ENCODE measurements at places on chromosomes 5 and 9.

GRCh38 chr9:84179531-84179930, 161.0 kb downstream of the SLC28A3 start:
- DNase-seq: no peak

DNA sequence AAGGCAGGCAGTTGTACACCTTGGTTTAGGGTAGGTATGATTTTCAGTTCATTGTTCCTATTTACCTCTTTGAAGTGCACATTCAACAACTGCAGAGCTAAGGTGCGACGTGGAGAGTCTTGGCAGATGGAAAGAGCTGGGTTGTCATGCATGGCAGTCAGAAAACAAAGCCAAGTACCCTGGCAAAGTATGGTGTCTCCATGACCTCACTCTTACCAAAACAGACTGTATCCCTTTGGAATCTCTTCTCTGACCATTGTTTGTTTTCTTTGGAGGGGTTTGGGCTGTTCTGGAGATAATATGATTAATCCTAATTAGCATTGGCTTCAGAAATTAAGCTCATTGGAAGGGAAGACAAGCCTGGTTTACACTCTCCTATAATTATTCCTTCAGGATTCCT, 665.7 kb downstream of the DNAH5 start:
- DNase-seq: no peak

DNA sequence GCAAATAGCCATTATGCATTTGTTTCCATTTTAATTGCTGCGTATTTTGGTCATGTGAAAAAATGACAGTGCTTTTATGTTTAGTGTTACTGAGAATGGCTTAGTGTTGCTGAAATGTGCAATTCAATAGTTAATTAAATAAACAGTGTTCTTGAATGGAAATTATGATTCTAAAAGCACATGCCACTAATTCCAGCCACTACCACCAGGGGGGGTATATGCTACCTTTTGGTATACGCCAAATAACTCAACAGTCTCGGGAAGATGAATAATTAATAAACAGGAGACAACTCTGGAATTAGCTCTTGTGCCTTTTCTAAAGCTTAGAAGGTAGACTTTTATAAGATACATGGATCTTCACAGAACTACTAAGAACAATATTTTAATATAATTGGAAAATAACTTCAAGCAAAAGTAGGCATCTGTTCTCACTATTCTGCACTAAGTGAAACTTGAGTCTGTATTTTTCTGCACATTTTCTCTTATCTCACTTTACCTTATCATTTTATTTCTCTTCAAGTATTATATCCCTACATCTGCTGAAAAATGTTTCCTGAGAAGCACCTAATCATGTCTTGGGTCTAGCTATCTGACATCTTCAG, 83.5 kb upstream of the MINAR2 start:
- DNase-seq: peak; percentile 3

DNA sequence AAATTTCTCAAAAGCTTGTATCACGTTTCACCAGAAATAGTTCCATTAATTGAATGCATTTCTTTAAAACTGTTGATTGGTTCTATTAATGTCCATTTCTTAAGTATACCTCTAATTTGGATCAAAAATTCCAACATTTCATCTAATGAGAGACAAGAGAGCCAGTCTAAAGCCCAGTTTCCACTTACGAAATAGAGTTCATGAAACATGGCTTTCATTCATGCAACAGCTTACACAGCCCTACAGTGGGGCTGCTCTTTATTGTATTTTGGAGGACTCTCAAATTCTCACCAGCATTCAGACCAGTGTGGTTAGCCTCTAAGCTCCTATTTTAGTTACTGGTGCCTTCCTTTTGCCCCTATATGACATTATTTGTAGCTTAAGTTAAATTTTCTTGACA, 566.9 kb upstream of the RGMB start:
- DNase-seq: no peak

- DNase-seq: no peak
These were observed 557 bp upstream of the PHF2 start for GRCh38 chr9:93575796-93576257.

- DNase-seq: no peak
These were observed 182.8 kb downstream of the SPOCK1 start for GRCh38 chr5:137316346-137316736.

- peak; percentile 49 for DNase-seq
These were observed 404.4 kb downstream of the ZNF608 start for GRCh38 chr5:124342027-124342471.

- peak; percentile 26 for DNase-seq
These were observed 7.2 kb downstream of the GAPT start for GRCh38 chr5:58498340-58498942.

- no peak for DNase-seq
These were observed 345.6 kb upstream of the ACTBL2 start for GRCh38 chr5:57828221-57828620.

DNA sequence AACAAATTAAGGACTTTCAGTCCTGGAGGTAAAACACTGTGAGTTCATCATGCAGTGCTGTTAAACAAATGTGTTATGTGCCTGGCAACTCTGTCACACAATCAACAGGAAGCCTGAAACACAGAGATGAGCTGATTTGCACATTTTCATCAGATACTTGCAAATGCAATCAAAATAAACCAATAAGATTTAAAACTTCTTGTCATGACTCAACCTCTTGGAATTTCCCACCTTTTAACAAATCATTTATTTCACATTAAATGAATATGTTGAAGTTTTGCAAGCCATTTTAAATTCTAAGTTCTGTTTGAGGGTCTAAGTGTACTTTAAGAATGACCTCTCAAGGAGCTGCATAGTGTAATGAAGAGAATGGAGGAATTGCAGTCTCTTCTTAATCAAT, 64.4 kb downstream of the ANXA1 start:
- DNase-seq: no peak

DNA sequence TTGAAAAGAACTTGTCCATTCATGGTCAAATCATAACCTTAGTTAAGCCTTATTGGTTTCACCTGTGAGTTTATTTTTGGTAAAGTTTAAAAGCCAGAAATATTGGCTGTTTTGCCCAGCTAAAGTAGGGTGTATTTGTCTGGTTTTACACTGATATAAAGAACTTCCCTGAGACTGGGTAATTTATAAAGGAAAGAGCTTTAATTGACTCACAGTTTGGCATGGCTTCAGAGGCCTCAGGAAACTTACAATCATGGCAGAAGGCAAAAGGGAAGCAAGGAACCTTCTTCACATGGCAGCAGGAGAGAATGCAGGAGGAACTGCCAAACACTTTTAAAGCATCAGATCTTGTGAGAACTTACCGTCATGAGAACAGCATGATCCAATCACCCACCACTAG, 55.3 kb downstream of the JAKMIP2 start:
- no peak for DNase-seq

DNA sequence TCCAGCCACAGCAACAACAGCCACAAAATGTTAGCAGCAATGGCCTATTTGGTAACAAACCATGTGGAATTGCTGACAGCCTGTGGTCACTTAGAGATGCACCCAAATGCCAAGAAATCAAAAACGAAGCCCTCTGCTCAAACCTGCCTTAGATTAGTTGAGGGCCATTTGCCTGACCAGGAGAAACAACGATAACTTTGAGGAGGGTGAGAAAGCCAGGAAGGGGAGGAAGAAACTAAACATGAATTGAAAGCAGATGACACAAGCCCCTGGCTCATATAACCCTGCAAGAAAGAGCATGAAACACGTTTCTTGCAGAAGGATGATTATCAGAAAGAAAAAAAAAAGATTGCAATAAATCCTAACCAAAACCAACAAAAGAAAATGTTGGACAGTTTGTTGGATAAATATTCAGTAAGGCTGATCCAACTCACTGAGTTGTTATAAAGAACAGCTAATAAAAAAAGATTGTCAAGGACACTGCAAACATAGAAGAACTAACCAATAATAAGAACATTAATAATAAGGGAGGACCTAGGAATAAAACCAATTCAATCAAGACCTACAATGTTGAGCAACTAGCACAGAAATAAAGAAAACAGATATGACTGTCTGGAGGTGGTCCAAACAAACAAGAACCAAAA, 140.5 kb upstream of the SLC30A5 start:
- no peak for DNase-seq

- DNase-seq: no peak
These were observed 198.2 kb downstream of the GLIS3 start for GRCh38 chr9:4101667-4102066.

GRCh38 chr5:149563466-149563865, 12.2 kb upstream of the CSNK1A1 start:
- DNase-seq: no peak

DNA sequence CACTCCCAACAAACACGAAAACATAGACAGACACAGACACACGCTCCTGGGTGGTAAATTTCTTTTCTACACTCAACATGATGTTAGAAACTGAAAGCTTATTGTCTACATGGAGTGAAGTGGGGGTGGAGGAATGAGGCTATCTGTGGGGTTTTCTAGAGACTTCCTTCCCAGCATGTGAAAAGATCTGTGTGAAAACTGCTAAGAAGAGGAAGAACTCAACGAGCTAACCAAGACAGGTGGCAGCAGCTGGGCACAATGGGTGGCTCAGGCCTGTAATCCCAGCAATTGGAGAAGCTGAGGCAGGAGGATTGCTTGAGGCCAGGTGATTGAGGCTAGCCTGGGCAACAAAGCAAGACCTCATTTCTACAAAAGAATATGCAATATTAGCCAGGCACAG, 7.6 kb downstream of the FYB1 start:
- DNase-seq: no peak

- DNase-seq: no peak
These were observed 25.2 kb downstream of the HOMER1 start for GRCh38 chr5:79488775-79489174.

- peak; percentile 67 for DNase-seq
These were observed 678 bp upstream of the KIF12 start for GRCh38 chr9:114099669-114100270.

DNA sequence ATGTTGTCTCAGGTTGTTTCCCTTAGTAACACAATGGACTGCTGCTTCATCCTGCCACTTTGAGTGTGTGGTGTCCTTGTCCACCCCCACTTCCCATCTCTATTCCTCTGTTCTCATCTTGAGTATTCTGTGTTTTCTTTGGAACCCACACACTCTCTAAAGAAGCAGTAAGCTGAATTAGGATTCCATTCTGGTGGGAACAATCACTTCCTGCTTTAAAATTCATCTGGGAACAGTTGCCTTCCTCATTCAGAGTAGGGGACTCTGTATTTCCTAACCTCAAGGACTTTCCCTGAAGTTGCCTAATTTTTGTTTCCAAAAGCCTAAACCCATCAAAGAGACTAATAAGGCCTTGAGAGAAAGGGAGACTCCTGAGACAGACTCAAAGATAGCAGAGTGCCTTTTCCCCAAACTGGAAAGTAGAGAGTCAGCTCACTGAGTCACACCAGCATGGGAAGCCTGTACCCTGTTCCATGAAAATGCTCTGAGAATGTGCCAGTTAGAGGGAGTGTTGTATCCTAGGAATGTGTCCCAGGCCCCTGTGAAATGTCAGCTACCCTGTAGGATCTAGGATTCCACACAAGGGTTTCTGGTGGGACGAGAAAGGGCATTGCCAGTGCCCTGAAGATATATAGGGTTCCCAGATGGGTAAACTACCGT, 63.6 kb downstream of the CCDC192 start:
- DNase-seq: no peak

DNA sequence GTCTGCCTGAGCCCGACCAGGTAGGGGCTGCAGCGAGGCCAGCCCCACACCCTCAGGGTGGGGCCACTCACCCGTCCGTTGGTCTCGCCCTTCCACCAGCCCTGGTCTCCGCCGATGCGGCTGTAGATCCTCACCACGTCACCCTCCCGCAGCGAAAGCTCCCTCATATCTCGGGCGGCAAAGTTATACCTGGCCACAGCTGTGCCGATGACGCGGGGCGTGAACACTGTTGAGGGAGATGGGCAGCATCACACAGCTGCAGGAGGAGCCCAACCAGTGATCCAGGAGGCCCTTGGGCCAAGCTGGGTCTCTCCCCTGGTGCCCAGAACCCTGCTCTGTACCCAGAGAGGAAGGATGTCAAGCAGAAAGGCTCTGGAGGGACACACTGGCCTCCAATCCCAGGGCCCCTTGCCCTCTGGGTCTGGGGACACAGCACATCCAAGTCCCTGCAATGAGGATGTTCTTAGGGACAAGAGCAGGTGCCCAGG, 30.3 kb upstream of the SARDH start:
- no peak for DNase-seq

- no peak for DNase-seq
These were observed 37.7 kb downstream of the PCDHAC2 start for GRCh38 chr5:141003791-141004611.

DNA sequence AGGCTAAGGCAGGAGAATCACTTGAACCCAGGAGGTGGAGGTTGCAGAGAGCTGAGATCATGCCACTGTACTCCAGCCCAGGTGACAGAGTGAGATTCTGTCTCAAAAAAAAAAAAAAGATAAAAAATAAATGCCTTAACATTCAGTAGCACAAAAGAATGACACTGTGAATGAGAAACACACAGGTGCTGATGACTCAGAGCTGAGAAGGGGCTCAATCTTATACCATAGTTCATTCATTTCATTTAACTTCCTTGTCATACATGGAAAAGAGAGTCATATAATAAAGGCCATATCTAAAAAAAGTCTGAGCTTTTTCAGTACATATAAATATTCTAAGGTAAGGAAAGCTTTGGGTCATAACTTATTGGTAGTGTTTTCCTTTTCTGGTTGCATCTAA, 40.6 kb downstream of the WWC1 start:
- DNase-seq: no peak

DNA sequence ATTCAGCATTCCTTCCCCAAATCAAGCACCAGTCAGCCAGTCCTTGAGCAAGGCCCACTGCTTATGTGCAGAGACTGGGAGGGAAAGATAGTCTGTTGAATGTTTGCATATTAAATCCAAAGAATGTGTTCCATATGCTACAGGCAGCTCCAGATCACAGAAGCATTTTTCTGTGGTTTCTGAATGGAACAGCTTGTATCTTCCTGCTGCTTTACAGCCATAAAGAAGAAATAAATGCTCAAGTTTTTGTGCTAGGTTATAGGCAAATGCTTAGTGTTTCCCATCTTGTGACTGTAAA, 310.3 kb downstream of the TRIM36 start:
- DNase-seq: no peak

DNA sequence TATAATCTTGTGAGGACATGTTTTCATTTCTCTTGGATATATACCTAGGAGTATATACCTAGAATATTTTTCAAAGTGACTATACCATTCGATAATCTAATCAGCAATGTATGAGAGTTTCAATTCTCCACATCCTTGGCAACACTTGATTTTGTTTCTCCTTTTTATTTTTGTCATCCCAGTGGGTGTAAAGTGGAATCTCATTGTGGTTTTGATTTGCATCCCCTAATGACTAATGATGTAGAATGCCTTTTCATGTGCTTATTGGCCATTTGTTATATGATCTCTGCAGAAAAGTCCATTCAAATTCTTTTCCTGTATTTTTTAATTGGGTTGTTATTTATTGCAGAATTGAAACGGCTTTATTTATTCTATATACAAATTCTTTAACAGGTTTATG, 15.2 kb downstream of the ZCCHC9 start:
- no peak for DNase-seq
